ENCODE measurements at places on chromosomes 5 and 9. TPM values are rescaled to one million over a fixed set of nuclear protein-coding genes. Genes with fewer than 3 reads are reported as not detected.

PCDHGB6 gene
- total RNA-seq, result 16.8 TPM

GLDC gene
- 14.4 TPM for total RNA-seq

ARL10 gene
- 12.6 TPM for total RNA-seq

MSX2 gene
- total RNA-seq, result 1.3 TPM

MYO10 gene
- total RNA-seq, result 30.6 TPM

ZNF622 gene
- total RNA-seq, result 26.4 TPM
